ENCODE measurements at places on chromosomes 4 and X.

DNA sequence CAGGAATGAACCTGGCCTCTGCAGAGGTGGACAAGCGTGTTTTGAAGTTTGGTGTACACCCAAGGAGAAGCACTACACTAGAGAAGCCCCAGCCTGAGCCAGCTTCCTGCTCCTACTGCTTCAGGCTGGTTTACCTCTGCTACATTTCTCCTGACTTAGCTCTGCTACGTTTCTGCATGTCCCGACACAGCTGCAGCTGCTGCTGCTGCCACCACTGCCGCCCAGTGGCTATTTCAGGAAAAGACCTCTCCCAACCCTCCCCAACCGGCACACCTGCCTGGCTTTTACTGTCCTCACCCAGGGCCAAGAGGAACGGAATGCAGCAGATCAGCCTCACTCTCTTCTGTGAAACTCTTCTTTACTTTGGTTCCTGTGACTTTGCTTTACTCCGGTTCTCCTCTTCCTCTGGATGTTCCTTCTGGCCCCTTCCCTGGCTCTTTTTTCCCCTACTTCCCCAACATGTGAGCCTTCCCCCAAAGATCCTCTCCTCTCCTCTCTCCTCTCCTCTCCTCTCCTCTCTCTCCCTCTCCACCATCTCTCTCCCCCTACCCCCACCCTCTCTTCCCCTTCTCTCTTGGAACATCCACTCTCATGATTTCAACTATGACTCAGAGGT, 3.1 kb upstream of the P2RY4 start:
- no peak overlapping the region for H3K4me3 ChIP-seq
- H3K4me1 ChIP-seq, result no peaks in the 10 kb centered on the region
- H3K27ac ChIP-seq, result no peak overlapping the region
- H3K36me3 ChIP-seq, result no peaks in the 10 kb centered on the region

DNA sequence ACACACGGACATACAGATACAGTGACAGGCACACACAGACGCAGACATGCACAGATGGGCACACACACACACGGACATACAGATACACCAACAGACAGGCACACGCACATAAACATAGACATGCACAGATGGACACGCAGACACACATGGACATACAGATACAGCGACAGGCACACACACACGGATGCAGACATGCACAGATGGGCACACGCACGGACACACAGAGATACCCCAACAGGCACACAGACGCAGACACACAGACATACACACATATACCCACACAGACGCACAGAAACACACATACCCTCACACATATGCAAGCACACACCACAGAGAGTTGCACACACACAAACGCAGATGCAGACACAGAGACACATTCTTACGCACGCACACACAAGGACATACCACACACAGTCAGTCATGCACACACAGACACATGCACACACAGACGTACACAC, 24.4 kb upstream of the SLC25A6 start:
- no peaks in the 10 kb centered on the region for H3K27me3 ChIP-seq
- H3K36me3 ChIP-seq, result peaks cover 42% of the 10 kb centered on the region
- H3K4me3 ChIP-seq, result no peak overlapping the region
- H3K4me1 ChIP-seq, result no peaks in the 10 kb centered on the region
- H3K27ac ChIP-seq, result no peak overlapping the region
- no peak for DNase-seq

DNA sequence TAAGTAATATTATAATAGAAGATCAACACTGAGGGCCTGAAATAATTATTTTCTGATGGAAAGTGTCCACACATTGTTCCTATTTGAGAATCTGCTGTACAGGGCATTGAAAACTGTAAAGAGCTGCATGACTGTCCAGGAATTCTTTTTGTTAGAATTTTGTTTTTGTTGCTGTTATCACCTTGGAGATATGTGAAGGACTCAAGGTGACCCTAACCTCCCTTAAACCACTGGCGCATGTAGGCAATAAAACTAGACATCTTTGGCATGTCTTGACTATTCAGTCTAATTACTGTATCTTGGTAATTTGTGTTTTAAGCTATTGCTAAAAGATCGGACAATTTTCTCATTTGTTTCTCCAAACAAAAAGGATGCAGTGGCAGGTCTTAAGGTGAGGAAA, 55.5 kb upstream of the SMIM10 start:
- peaks cover 3% of the 10 kb centered on the region for H3K27me3 ChIP-seq
- H3K4me3 ChIP-seq, result no peak overlapping the region
- no peak overlapping the region for H3K27ac ChIP-seq
- H3K4me1 ChIP-seq, result peaks cover 5% of the 10 kb centered on the region
- H3K36me3 ChIP-seq, result no peaks in the 10 kb centered on the region
- no peak for DNase-seq

GRCh38 chr4:152117520-152117919, 356.7 kb upstream of the GATB start:
- H3K4me1 ChIP-seq, result peaks cover 27% of the 10 kb centered on the region
- H3K36me3 ChIP-seq, result peaks cover 9% of the 10 kb centered on the region
- H3K4me3 ChIP-seq, result no peak overlapping the region
- DNase-seq, result no peak
- H3K27me3 ChIP-seq, result no peaks in the 10 kb centered on the region

GRCh38 chr4:99945718-99946355, 581 bp downstream of the DNAJB14 start:
- DNase-seq, result no peak
- peak overlapping the region; percentile 100 for H3K4me3 ChIP-seq
- H3K27me3 ChIP-seq, result no peaks in the 10 kb centered on the region
- peaks cover 52% of the 10 kb centered on the region for H3K4me1 ChIP-seq
- H3K27ac ChIP-seq, result peak overlapping the region; percentile 96
- H3K36me3 ChIP-seq, result peaks cover 60% of the 10 kb centered on the region

DNA sequence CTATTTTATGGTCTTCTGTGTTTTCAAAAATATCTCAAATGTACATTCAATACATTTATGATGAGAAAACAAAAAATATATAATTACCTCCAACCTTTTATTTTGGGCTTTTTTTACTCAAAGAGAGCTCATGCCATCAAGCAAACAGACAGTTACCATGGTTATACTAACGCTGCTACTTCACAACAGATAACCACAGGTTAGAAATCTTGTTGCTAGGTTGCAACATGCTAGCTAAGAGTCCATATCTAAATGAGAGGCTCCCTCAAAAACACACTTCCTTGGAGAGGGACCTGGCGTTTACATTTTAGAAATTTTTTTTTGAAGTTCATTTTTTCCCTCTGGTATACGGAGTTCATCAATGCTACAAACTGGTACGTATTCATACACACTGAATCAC, 44.3 kb downstream of the TBC1D9 start:
- no peaks in the 10 kb centered on the region for H3K36me3 ChIP-seq
- peaks cover 5% of the 10 kb centered on the region for H3K27me3 ChIP-seq
- H3K27ac ChIP-seq, result no peak overlapping the region
- H3K4me1 ChIP-seq, result peaks cover 11% of the 10 kb centered on the region
- DNase-seq, result no peak
- no peak overlapping the region for H3K4me3 ChIP-seq

- H3K4me1 ChIP-seq, result peaks cover 7% of the 10 kb centered on the region
- no peak for DNase-seq
- no peaks in the 10 kb centered on the region for H3K27me3 ChIP-seq
- no peak overlapping the region for H3K27ac ChIP-seq
- no peaks in the 10 kb centered on the region for H3K36me3 ChIP-seq
These were observed 46.6 kb downstream of the MID1IP1 start for GRCh38 chrX:38847903-38848230.

- H3K4me1 ChIP-seq, result peaks cover 7% of the 10 kb centered on the region
- no peak for DNase-seq
- no peak overlapping the region for H3K27ac ChIP-seq
- no peaks in the 10 kb centered on the region for H3K36me3 ChIP-seq
- peaks cover 17% of the 10 kb centered on the region for H3K27me3 ChIP-seq
These were observed 231.1 kb upstream of the ANXA3 start for GRCh38 chr4:78320349-78320935.

DNA sequence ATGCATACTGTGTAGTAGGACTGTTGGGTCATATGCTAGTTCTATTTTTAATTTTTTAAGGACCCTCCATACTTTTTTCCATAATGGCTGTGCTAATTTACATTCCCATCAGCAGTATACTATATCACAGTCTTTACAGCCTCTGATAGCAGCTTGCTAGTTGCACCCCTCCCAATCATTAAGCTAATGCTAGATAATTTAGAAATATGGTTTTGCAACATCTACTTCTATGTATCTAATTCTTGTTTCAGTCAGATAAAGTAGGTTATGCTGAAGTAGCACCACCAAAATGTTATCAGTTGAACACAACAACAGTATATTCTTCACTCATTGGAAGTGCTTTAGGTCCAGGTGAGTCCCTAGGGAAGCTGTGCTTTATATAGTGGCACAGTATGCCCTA, 522.7 kb upstream of the HTR2C start:
- DNase-seq, result no peak
- no peaks in the 10 kb centered on the region for H3K36me3 ChIP-seq
- H3K27ac ChIP-seq, result no peak overlapping the region
- no peaks in the 10 kb centered on the region for H3K27me3 ChIP-seq
- no peaks in the 10 kb centered on the region for H3K4me1 ChIP-seq

DNA sequence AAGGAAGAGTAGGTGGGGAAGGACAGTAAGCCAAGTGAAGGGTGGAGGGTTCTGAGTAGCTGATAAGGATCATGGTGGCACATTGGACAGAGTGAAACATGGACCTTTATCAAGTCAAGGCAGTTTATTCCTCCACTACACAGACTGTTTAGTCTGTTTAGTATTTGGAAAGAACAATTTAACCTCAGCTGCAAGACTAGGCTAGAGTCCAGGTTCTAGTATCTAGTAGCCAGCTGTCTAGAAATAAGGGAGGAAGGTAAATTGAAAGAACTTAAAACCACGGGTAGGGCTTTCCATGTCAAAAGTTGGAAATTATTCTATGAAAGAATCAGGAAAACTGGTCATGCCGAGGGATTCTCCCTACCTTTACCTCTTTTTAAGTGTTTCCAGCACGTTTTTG, 140.1 kb upstream of the MED14 start:
- H3K36me3 ChIP-seq, result no peaks in the 10 kb centered on the region
- H3K27me3 ChIP-seq, result no peaks in the 10 kb centered on the region
- H3K27ac ChIP-seq, result no peak overlapping the region
- H3K4me3 ChIP-seq, result no peak overlapping the region
- DNase-seq, result no peak
- peaks cover 7% of the 10 kb centered on the region for H3K4me1 ChIP-seq

- no peak overlapping the region for H3K27ac ChIP-seq
- DNase-seq, result no peak
- no peaks in the 10 kb centered on the region for H3K27me3 ChIP-seq
- no peak overlapping the region for H3K4me3 ChIP-seq
- H3K36me3 ChIP-seq, result peaks cover 5% of the 10 kb centered on the region
These were observed 372.0 kb upstream of the GATB start for GRCh38 chr4:152132776-152133175.
